ENCODE measurements at places on chromosomes 2 and 18.

GRCh38 chr2:162305901-162306300 is 12.6 kb downstream of the IFIH1 start:
- DNase-seq = no peak

- no peak for DNase-seq
Measured at GRCh38 chr2:9288233-9288632, 81.6 kb downstream of the ASAP2 start.

DNA sequence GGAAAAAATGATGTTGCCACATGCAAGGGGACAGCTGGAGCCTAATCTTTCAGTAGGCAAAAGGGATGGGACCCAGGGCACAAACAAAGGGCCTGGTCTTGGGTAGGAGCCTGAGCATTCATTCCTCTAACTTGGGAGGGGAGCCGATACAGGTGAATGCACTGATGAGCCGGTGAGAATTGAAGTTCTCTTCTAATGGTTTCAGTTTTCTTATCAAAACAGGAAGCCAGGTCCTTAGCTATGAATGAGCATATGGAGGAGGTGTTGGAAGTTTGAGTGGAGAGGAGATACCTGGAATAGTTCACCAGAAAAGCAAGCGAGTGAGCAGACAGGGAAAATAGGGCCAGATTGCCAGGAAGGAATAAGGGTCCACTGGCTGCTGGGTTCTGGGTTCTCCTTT is 10.1 kb downstream of the DPP4 start:
- DNase-seq = no peak

DNA sequence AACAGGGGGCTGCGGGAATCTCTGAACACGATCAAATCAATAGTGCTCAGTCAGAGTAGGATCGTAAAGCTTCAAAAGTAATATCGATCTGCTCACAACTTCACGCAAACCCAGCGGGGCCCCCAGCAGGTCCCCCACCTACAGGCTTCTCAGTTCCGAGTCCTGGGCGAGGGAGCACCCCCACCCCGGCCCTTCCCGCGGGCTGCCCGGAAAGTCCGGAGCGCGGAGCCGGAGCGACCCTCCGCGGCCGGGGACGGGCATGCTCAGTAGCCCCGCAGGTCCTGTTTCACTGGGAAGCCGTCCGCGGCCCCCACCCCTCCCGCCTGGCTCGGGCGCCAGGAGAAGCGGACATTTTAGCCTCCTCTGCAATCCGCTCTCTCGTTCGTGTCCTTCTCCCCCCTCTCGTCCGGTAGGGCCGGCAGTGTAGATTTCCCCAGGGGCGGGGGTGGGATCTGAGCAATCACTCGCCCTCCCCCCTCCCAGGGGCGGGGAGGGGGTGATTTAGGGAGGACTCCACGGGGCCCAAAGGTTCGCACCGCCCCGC is 3.3 kb upstream of the SPRED2 start:
- peak; percentile 28 for DNase-seq

- DNase-seq = no peak
Measured at GRCh38 chr2:128789776-128790455, 471.2 kb upstream of the HS6ST1 start.

DNA sequence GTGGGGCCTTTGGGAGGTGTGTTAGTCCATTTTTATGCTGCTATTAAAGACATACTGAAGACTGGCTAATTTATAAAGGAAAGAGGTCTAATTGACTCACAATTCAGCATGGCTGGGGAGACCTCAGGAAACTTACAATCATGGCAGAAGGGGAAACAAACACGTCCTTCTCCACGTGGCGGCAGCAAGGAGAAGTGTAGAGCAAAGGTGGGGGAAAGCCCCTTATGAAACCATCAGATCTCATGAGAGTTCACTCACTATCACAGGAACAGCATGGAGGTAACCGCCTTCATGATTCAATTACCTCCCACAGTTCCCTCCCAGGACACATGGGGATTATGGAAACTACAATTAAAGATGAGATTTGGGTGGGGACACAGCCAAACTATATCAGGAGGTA is 187.1 kb upstream of the OSR1 start:
- no peak for DNase-seq

DNA sequence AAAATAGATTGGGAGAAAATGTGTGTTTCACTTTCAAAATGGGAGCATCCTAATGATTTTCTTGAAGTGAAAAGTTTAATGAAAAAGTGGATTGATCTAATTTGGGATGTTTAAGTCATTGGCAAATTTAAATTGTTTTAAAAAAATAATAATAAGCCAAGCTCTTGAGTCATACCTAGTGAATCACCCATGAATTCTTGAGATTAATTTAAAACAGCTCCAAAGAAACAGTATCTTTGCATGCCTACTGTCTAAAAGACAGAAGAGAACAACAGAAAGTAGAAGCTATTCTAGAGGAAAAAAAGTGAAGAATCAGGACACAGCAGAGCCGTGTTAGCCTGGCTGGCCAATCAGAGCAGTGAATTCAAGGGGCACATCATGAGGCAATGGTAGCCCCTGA is 7.7 kb downstream of the ACVR1C start:
- no peak for DNase-seq

DNA sequence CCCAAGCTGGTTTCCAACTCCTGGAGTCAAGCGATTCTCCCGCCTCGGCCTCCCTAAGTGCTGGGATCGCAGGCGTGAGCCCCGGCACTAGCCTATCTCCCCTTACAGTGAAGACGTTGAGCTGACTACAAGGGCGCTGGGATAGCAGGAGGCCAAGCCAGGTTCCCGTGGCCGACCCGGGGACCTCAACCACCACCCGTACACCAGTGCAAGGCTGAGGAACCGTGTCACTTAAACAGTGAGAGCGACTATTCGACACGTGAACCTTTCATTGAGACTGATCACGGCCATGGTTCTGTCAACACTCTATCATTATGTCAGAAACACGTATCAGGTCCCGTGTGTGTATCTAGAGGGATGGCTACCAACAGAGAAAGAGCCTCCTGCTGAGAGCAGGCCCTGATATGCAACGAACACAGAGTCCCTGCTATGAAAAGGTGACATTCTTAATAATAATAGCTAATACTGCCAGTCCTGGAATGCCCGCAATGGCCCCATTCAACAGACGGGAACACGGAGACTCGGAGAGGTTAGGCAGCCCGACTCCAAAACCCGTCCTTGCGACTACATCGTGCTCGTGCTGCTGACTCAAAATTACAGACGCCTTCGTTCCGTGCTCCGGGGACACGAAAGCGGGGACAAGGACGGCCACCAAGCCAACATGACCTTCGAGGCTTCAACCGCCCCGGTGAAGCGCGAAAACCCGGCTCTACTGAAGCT is 833 bp downstream of the AFG3L2 start:
- peak; percentile 4 for DNase-seq

DNA sequence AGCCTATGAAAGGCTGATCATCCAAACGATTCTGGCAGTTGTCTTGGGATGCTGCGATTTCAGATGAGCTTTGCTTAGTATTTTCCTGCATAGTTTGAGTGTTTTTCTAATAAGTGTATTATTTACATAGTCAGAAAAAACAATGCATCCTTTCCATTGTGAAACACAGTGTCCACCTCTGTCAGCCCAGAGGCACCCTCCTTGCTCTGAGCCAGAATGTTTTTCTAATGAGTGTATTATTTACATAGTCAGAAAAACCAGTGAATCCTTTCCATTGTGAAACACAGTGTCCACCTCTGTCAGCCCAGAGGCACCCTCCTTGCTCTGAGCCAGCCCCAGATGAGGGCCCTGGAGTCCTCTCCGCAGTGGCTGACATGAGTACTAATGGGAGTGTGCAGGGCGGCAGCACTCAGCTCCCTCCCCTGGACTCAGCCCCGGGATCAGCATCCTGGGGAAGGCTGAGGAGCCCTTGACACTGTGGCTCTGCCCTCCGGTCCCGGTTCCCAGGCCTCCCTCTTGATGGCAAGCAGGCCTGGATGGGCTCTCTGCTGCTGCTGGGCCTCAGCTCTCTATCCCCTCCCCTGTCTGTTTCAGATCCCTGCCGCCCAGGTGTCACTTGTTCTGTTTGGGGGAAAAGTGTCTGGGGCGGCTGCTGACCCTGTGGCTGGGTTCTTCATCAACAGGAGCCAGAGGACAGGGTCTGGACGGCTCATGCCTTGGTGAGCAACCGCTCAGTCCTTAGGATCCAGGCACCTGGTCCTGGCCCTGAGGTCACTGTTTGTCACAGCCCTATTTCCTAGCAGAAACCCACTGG is 5.9 kb downstream of the MFSD2B start:
- DNase-seq = no peak

GRCh38 chr2:2836343-2837070 is 505.4 kb upstream of the MYT1L start:
- DNase-seq = no peak

- no peak for DNase-seq
Measured at GRCh38 chr2:190465060-190465459, 56.9 kb downstream of the MFSD6 start.

DNA sequence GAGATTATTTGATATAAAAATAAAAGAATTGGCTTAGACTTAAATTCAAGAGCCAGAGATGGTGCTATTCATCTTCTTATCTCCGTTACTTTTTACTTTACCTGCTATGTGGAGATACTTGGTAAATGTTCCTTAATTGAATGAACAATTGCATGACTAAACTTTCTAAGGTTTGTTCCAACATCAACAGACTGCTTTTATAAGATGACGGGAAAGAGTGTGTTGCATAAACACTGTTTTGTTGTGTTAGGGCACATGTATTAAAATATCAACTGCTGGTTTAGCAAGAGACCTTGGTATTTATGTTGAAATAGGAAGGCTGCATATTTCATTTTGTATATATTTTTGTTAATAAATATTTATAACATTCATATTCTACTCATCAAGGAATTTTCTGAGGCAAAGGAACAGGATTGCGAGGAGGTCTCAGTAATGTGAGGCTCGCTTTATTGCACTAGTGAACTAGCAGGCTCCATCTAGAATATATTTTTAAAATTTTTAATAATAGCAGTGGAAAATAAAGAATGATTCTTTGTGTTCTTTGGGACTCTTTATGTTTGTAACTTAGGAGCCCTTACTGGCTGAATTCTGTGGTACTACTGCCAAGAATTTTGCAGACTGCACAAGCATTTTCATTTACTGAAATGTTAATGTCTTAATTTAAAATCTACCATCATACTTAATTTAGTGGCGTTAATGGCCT is 10.7 kb upstream of the NFE2L2 start:
- DNase-seq = no peak

DNA sequence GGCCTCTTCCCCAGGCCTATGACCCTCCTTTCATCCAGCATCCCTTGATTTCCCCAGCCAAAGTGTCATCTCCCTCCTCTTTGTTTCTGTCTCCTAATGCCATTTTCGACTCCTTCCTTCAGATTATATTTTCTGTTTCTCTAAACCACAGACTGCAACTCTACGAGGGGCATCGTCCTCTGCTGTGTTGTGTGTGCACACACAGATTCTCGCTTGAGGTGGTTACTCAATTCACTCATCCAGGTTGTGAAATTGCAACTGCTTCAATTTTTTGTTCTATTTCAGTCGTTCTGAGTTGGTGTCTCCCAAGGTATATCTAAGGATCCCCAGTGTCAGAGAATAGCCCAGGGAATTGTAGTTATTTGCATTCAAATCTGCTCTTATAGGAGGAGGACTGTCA is 113.5 kb upstream of the NDUFV2 start:
- DNase-seq = no peak

GRCh38 chr2:47226132-47226922 is 71.2 kb upstream of the STPG4 start:
- DNase-seq = no peak

DNA sequence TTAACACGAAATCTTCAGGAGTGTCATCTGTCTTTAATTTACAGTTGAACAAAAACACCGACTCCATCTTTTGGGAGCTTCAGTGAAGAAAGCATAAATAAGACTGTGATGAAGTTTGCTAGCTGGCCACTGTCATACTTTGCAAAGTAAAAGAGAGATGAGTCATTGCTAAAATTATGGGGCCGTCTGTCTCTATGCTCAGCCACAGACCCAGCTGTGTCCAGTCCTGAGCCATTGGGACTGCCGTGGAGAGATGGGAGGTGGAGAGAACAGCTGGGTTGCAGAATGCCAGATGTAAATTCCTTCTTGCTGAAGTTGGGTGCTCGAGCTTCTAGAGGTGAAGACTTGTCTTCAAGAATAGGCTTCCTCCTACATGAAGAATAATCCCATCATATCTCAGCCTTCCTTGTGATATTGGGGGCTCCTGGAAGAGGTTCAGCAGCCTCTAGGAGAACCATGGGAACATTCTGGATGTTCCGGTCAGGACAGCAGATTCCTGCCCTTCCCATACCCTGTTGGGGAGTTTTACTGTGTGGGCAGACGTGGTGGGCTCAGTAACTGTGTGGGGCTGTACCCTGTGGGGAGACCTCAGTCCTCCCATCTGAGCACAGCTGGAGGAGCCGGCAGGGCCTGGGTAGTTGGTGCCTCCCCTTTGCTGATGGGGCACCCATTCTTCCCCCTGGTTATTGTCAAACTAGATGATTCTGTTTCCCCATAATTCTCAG is 71.1 kb downstream of the LDLRAD4 start:
- no peak for DNase-seq
